ENCODE measurements at places on chromosomes 5 and 9.

GRCh38 chr5:173823721-173824567, 64.2 kb upstream of the CPEB4 start:
- DNase-seq, result no peak

DNA sequence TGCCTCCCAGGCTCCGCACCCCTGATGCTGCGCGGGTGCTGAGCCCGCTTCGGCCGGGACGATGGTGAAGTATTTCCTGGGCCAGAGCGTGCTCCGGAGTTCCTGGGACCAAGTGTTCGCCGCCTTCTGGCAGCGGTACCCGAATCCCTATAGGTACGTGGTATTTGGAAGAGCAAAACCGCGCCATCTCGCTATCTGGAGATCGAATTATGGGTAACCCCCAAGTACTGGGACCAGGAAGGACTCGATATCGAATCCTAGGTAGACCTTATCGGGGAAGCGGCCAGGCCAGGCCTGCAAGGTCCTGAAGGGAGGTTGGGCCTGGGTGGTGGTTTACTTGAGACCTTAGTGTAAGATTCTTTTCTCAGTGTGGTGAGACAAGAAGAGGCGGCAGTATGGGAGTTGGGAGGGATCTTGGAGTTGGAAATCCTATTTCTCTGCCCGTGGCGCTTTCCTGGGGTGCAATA, 359 bp downstream of the PRELID1 start:
- no peak for DNase-seq

DNA sequence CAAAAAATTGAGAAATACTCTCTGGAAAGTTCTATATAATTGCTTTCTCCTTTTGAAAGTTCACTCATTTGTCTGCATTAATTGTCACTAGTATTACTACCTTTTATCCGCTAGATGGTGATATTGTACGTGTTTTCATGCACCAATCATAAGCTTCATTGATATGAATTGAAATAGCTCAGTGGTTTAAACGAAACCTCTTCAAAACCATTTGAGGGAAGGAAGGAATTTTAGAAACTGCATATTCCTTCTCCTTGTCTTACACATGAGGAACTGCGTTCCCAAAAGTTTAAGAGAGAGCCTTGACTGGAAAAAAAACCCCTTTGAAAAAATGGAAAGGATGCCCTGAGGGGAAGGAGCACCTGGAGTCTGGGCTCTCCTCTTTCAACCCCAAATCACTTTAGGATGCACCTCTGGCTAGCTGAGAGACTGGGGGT, 98.6 kb downstream of the YTHDC2 start:
- DNase-seq, result no peak

- DNase-seq, result no peak
These were observed 223.2 kb downstream of the EPB41L4A start for GRCh38 chr5:112195924-112196323.

DNA sequence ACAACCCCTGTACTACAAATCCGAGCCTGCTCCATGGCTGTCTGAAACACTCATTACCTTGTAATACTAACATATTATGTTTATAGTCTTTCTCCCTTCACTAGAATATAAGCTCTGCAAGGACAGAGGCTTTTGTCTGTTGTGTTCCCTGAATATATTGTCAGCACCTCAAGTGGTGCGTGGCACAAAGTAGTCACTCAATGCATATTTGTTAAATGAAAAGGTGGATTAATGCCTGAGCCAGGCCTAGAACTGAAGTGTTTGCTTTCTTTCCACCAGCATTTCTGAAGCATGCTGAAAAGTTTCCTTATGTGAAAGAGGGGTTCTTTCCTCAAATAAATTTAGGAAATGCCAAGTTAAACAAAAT, 36.3 kb downstream of the ELL2 start:
- DNase-seq, result no peak

DNA sequence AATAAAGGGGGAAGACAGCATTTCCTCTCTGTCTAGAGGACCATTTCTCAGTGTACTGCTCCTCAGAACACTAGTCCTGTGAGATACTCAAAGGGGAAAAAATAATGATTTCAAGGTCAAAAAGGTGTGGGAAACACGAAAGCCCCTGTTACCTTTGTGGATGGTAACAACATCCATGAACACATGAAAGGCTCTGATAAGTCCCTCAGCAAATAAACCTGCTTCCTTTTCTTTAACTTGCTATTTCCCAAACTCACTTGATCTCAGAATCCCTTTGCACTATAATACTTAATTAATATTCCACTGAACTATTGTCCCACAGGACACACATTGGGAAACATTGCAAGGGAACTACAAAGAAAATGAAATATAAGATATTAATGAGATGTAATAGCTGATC, 65.6 kb downstream of the SMIM23 start:
- DNase-seq, result no peak

GRCh38 chr9:79053598-79053997, 518.2 kb upstream of the TLE4 start:
- no peak for DNase-seq

DNA sequence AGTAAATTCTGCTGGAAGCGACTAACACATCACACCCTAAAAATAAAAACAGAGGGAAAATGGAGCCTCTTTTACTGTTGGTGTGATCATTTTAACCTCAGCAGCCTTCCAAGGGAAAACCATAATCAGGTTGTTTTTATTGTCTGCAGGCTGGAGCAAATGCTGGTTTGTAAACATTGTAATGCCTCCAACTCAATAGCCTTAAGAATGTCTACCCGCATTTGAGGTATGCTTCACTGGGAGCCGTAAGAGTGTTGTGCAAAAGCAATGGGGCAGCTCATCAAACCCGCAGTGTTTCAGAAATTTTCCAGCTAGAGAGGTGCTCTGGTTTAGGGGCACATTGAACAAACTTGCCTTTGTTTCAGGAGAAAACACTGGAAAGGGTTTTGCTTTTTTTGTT, 17.0 kb downstream of the NIM1K start:
- no peak for DNase-seq

Measured in T-helper 9 cell (primary cell).